HAP-1 (cell line): ENCODE measurements at places on chromosomes 2 and 18.

DNA sequence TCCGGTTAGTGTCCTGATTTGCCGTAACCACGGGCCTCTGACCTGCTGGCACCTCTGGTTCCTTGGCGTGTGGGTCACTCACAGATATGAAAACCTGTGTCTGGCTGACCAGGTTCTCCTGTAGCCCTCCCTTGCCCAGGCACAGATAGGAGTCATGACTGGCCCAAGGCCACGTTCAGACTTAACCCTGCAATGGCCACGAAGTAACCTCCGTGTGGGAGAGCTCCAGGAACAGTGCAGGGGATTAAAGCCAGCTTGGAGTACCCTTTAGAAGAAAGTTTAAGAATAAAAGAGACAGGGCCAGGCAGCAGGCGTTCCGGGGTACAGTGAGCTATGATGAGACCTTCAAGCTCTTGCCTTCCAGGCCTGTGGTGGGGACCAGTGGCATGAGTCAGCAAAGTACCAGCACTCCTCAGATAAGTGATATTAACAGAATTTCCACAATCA, 25.5 kb downstream of the CENPO start:
- DNase-seq = no peak

DNA sequence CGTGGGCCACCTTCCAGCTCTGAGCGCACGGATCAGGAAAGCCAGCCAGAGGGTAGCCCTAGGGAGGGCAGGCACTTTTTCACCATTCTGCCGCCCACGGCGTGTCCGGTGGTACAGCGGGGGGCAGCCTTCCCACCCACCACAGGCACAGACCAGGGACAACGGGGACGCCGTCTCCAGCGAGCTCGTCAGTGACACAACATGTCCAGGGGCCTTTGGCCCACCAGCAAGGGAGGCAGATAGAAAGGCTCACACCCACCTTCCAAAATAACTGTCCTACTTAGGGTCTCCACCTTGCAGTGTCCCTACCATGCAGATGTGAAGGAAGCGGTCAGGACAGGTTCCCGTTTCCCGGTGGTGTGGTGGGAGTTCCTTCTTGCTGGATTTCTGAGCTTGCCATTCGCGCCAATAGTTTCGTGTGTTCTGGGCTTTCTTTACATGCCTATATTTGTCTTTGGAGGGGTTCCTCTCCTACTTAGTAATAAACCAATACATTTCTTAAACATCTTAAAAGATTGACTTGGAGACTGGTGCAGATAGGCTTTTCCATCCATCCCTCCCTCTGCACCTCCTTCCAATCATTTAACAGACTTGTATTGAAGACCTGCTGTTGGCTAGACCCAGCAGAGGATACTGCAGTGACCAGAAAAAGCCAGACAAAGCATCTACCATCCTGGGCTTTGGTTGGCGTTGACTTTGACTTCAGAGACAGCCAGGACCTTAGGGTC, 872 bp downstream of the ASB1 start:
- no peak for DNase-seq

DNA sequence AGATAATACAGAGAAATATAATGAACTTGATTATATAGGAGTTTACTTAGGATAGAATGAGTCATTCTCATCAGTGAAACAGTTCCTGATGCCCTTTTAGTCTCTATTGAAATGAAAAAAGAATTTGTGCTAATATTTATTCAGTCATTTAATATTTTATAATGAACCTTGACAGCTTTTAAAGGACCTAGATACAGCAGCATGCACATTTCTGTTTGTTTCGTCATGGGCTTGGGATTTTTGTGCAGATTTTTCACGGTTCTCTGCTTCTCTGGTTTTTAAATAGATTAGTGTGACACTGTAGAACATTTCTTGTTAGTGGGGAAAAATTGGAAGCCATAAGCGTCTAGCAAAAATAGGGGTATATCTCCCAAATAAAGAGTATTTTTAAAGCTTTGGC, 60.7 kb downstream of the NABP1 start:
- no peak for DNase-seq

DNA sequence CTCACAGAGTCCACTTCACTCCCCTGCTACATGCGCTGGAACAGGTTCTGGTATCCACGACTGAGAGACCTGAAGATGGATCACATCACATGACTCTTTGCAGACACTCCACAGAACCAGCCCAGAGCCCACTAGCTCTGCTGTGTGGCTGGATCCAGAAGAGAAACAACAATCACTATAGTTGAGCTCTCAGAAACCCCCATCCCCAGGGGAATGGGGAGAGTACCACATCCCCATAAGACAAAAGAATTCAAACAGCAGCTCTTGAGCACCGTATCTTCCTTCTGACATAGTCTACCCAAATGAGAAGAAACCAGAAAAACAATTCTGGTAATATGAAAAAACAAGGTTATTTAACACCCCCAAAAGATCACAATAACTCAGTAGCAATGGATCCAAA, 76.4 kb downstream of the ZSWIM2 start:
- no peak for DNase-seq
